Stimulated activated CD8-positive, alpha-beta memory T cell treated with anti-CD3 and anti-CD28 coated beads, Interleukin-15, amount 100 ng/mL, for 4 hours (primary cell): ENCODE measurements at places on chromosomes 16 and 17.

- DNase-seq: no peak
Measured at GRCh38 chr17:8881606-8882005, 14.1 kb upstream of the PIK3R6 start.

DNA sequence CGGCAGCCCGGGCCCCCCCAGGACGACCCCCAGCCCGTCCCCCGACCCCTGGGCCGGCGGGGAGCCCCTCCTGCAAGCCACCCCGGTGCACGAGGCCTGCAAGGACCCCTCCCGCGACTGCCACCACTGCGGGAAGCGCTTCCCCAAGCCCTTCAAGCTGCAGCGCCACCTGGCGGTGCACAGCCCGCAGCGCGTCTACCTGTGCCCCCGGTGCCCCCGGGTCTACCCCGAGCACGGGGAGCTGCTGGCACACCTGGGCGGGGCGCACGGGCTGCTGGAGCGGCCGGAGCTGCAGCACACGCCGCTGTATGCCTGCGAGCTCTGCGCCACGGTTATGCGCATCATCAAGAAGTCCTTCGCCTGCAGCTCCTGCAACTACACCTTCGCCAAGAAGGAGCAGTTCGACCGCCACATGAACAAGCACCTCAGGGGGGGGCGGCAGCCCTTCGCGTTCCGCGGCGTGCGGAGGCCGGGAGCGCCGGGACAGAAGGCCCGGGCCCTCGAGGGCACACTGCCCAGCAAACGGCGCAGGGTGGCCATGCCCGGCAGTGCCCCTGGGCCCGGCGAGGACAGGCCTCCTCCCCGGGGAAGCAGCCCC lies 15.6 kb upstream of the ZFPM1 start:
- no peak for DNase-seq

DNA sequence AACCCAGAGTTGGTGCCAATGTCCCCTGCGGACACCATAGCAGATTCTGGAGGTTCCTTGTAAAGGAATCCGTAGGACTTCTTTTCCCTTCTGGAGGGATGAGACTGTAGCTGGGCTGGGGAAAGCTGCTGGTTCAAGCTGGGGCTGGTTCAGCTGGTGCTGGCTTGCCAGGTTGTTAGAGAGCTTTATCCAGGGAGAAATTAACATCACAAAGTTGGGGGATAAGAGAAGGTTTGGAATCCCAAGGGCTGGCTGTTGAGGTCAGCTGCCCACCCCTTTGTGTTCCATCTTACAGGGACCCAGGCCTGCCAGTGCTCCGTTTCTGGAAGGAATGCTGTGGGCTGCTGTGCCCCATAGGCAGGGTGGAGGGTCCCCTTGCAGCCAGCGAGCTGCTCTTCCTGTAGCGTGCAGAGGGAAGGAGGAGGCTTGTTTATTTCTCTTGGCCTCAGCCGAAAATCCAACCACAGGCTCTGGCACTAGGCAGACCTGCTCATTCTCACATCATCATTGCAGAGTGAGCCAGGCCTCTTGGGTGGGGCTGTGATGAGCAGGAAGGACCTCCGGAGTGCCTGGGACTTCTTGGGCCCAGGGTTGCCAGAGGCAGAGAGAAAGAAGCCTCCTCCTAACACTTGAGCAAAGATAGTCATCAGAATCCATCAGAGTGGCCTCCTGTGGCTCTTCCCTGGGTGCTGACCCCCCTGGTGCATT lies 251.1 kb downstream of the SEC14L1 start:
- no peak for DNase-seq

DNA sequence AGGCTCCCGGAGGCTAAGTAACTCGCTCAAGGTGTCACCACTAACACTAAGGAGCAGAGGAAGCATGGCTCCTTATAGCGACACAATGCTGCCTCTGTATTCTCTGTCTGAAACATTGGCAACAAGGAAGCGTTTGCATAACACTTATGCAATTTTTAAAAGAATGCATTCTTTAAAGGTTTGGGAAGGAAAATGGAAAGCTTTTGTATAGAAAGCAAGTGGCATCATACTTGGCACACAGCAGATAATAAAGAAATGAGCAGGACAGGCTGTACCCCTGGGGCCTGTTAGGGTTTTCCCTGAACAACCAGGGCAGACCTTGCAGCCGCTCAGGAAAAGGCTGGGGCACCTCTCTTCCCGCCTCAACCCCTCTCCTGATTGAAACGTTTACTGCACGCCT lies 36.9 kb downstream of the PPL start:
- no peak for DNase-seq

DNA sequence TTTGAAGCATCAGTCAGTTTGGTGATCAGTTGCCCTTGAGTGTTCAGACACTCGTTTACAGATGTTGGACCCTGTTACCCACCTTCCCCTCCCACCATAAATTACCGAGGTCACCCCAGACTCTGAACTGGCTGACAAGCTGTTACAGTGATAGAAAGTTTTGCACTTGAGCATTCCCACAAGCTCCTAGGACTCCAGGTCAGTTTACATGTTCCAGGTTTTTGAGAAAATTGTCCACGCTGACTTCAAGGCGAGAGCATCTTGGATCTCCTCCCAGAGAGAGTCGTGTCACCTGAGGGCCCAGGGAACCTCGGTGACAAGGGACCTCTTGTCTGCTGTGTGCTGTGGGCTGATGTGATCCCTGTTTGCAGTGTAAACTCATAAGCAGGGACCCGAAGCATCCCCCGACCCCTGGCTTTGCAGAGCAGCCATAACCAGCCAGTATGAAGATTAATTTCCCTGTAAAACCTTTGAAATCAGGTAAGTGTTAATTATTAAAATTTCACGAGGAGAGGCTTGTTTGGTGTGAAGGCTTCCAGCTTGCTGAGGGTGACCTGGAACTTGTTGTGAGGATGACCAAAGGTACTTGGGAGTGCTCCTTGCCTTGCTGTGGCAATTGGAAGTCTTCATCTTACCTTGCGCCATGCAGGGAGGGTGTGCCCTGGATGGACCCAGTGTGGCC lies 91.2 kb downstream of the CMIP start:
- DNase-seq: no peak
